Gastrocnemius medialis (tissue), 4 donors: ENCODE measurements at places on chromosomes 11 and 22.
A peak's percentile ranks its signal among the peaks of the same experiment; 100 is the strongest.

DNA sequence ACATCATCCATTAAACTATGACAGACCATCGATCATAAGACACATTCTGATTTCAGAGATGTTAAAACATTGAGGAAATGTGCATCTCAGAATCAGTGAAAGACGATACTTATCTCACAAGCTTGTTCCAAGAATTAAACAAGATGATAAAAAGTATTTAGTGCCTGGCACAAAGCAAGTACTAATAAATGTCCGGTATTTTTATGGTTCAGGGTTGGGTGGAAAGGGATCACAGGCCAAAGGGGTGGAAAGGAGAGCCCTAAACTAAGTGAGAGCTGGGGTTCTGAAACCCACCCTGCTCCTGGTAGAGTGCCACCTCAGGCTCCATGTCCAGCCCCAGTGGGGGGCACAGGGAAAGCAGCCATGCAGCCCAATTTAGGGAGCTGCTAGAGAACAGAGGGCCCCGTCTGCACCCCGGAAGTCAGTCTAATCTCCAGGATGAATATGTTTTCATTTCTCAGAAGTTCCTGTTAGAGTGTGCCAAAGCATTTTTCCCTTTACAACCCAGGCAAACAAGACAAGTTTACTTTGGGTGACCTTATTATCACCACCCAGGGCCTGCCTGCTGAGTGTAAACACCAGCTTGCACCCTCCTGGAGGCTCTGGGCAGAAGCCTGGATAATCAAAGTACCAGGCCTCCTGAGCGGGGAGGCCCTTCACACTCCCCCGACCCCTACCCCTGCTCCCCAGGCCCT lies 3.8 kb upstream of the CREB3L1 start:
- DNase-seq, result no peak

- no peak for DNase-seq
These were observed 113.0 kb downstream of the ATXN10 start for GRCh38 chr22:45784357-45785277.

DNA sequence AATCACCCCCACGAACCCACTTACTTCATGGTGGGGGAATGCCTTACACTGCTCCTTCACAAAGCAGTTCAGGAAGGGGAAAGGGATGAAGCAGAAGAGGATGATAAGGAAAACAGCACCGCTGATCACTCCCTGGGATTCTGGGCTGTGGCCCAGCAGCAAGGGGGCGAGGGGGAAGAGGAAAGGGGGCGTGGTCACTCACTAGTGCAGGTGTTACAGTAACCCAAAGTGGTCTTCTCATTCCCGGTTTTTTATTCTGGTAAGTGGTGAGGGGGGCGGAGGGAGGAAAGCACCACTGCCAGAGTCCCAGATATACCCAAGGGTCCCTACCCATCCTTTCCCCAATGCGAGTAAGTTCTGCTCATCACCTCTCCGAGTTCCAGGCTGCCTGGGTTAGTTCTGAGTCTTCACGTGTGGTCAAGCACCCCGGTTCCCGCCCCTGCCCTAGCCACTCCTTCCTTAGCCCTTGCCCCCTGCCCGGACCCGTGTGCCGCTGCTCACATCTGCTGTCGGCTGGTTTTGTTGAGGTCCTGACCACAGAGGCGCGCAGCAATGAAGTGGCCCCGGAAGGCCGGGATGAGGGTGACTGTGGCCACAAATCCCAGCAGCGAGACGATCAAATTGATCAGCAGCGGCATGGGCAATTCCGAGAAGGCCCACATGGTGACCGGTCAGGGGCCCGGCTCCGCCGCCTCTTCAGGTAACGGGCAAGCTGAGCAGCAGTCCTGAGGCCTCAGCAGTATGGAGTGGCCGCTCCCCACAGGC lies 477 bp downstream of the DPAGT1 start:
- DNase-seq, result no peak

DNA sequence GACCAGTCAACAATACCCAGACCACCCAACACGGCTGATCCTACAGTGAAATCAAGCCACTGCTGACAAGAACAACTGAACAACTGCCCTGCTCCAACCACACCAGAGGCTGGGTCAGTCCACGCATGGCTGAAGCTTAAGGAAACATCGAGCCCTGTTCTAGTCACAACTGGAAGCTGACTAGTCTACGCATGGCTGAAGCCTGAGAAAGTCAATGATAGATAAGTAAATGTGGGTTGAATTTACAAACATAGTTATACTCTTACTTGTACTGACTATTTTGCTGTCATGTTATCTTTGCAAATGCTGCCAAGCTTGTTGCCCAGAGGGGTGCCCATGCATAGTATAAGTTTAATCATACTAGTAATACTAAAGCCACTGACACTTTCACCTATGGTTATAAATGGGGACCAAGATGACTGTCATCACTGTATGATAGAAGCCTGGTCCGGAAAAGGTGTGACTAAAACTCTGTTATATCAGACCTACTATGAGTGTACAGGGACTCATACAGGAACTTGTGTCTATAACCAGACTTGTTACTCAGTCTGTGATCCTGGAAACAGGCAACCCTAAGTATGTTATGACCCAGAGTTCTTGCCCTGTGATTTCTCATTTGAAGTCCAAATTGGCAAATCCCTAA lies 43.4 kb upstream of the GLYAT start:
- DNase-seq, result no peak

- no peak for DNase-seq
These were observed 10.7 kb downstream of the PIWIL4 start for GRCh38 chr11:94577841-94578240.

DNA sequence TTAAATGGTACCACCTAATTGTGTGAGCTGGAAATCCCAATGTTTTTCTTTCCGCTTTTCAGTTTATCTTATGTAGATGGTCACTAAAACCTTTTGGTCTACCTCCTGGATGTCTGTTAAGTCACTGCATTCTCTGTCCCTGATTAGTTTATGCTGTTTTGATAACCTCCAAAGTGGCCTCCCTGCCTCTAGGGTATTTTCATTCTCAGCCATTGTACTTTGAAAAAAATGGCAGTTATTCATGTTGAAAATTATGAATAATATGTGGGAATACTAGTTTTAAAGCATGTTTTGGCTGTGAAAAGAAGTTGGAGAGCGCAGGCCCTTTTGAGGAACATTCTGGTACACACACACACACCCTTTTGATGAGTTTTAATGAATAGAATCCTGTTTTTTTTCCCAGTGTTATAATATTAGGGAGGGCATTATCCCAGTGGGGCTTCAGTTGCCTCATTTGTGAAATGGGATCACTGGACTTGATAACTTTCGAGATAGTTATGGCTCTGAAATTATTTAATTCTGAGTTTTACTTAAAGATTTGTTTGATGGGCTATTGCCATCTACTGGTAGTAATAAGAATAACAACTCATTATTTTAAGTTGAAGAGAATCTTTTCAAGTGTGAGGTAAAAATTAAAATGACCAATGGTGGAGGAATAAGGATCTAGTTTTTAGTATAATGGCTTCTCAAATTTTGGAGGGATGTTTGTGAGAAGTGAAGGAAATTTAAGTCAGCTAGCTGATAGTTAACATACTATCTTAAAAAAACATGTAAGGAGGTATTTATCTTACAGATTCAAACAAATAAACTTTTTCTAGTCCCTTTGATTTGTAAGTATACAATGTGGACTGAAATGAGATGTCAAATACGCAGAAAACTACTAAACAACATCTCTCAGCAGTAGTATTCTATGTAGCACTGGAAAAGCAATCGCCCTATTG lies 3.9 kb downstream of the FDX1 start:
- DNase-seq, result no peak

- no peak for DNase-seq
These were observed 13.9 kb downstream of the NCF4 start for GRCh38 chr22:36874736-36875135.

DNA sequence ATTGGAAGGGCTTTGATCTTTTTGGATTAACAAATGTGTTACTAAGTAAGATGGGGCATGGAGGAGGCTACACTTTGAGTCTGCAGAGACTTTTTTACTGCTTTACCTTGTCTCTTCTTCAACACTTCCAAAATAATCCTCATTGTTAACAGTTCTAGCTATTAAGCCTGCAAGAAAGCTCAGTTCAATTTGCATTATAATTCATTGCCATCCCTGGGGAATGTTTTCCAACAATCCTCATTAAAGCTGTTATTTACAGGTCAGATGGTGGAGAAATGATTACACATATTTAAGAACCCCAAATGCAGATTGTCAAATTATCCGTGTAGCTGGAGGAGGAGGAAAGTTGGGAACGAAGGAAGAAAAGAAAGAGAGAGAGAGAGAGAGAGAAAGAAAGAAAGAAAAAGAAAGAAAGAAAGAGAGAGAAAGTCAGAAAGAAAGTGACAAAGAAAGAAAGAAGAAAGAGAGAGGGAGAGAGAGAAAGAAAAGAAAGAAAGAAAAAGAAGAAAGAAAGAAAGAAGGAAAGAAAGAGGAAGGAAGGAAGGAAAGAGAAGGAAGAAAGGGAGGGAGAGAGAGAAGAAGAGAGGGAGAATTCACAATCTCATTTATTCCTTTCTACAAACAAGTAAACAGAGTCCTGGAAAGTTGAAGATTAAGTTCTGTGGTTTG lies 443.9 kb downstream of the INSC start:
- DNase-seq, result no peak

DNA sequence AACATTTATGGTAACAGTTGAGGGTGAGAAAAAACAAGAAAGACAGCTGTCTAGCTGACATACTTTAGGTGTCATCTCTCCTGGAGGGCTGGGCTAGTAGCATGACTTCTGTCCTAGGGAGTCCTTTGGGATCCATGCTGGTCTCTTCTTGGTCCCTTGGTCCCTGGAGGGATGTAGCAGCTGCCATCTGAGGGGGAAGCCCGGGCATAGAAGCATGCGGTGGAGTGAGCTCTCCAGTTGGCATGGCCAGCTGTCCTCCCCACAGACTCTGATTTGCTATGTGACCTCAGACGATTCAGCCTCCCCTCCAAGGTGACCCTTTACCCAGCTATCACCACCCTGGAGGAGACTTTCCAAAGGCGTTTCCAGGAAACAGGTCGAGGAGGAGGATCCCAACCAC lies 28.7 kb downstream of the POU2F3 start:
- DNase-seq, result no peak

- DNase-seq, result no peak
These were observed 52.3 kb upstream of the SOX6 start for GRCh38 chr11:16408619-16409018.

DNA sequence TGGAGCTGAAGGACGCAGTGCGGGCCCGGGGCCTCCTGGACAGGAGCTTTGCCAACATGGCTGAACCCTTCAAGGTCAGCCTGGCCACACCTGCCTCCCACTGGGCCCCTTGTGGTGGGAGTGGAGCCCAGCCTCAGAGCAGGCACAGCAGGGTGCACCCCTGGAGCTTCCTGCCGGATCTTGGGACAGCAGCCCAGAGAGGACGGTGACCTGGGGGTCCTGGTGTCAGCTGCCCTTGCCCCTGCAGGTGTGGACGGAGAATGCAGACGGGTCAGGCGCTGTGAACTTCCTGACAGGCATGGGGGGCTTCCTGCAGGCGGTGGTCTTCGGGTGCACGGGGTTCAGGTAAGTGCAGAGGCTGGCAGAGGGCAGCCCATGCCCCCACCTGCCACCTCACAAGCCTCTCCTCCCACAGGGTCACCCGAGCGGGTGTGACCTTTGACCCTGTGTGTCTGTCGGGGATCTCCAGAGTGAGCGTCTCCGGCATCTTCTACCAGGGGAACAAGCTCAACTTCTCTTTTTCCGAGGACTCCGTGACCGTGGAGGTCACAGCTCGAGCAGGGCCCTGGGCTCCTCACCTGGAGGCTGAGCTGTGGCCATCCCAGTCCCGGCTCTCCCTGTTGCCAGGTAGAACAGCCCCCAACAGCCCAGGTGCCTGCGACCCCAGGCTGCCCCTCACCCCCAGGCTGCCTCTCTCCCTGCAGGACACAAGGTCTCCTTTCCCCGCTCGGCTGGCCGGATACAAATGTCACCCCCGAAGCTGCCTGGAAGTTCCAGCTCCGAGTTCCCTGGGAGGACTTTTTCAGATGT lies 5.1 kb downstream of the PGGHG start:
- no peak for DNase-seq

GRCh38 chr11:112961146-112961668 lies at the start of gene NCAM1:
NCAM1 (plus strand) TSS chr11:112961420.
- peak; percentile 43 for DNase-seq

- peak; percentile 60 for DNase-seq
These were observed 31.4 kb downstream of the LIMK2 start for GRCh38 chr22:31243339-31244045.
